ENCODE measurements at places on chromosomes 1 and 21.

DNA sequence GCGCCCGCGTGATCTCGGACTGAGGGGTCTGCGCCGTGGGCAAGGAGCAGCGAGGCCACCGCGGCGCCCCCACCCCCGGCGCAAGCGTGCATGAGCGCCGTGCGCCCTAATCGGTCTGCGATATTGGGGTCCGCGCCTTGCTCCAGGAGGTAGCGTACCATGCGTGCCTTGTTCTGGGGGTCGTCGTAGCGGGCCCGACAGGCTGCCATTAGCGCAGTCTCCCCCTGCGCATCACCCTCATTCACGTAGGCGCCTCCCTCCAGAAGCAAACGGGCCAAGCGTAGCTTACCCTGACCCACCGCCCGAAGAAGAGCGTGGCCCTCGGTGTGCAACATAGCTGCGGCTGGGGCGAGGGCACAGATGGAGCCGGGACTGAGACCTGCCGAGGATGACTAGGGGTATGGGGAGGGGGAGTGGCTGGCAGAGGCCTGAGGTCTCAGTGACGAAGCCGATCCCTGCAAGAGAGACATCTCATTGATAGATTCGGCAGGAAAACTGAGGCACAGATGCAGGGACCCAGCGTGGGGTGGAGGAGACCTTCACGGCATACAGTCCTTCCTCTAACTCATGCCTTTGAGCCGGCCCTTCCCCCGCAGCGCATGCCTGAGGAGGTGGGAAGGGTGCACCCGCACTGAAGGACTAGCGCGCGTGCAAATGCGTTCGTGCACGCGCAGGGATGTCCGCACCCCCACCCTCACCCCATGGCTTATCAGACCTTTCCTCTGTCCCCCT is 2.8 kb downstream of the ANKRD34A start:
- DNase-seq, result no peak

GRCh38 chr21:21828130-21828529 is 829.9 kb downstream of the NCAM2 start:
- DNase-seq, result no peak

GRCh38 chr1:236862219-236862591 is 67.1 kb downstream of the MTR start:
- no peak for DNase-seq

DNA sequence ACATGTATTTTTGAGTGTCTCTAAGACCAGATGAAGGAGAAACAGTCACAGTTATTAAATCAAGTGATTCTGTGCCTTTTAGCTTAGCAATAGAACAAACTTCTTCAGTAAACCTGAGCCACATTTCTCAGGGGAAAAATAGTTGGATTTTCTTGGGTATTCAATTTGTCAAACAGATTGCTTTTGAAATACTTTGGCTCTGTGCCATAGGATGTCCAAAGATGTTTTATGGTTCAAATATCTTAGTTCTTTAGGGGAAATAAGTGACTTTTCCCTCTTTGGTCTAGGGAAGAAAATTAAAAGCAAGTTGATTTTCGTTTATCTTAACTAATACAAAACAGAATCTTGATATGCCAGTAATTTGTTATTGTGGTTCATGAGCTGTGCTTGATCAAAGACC is 125.9 kb downstream of the ATP5PO start:
- no peak for DNase-seq

DNA sequence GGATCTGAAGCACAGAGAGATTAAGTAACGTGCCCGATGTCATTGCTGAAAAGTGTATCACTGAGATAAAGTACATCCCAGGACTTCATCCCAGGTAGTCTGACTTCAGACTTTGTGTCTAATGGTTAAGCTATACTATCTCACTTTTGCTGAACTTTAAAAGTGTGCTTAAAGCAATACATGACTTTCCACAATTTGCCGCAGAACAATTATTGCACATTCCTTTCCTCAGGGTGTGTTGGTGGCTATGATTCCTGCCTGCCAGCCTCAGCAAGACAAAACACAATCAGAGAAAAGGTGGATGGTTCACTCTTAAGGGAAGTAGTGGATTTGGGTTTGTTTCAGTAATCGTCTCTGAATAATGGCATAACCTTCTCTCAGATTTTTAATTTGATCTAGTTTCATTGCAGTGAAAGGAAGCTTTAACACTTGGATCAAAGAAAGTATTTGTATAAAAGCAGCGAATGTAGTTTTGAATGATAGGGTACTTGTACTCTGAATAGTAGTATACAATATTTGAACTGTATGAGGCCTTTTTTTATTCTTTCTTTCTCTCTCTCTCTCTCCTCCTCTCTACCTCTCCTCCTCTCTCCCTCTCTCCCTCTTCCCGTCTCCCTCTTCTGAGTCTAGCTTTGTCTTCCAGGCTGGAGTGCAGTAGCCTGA is 47.0 kb downstream of the CNST start:
- no peak for DNase-seq

- no peak for DNase-seq
These were observed 87.8 kb upstream of the USP24 start for GRCh38 chr1:55302972-55303371.
